ENCODE measurements at places on chromosomes 3 and 15. TPM values are rescaled to one million over a fixed set of nuclear protein-coding genes. Genes with fewer than 3 reads are reported as not detected.

Gene FGF7
- 7.2 TPM for total RNA-seq

- DNase-seq: no peak
Measured at GRCh38 chr15:50055332-50055731, 63.7 kb downstream of the ATP8B4 start.

GRCh38 chr15:71272932-71273331 is 157.7 kb downstream of the THSD4 start:
- no peak for DNase-seq

DNA sequence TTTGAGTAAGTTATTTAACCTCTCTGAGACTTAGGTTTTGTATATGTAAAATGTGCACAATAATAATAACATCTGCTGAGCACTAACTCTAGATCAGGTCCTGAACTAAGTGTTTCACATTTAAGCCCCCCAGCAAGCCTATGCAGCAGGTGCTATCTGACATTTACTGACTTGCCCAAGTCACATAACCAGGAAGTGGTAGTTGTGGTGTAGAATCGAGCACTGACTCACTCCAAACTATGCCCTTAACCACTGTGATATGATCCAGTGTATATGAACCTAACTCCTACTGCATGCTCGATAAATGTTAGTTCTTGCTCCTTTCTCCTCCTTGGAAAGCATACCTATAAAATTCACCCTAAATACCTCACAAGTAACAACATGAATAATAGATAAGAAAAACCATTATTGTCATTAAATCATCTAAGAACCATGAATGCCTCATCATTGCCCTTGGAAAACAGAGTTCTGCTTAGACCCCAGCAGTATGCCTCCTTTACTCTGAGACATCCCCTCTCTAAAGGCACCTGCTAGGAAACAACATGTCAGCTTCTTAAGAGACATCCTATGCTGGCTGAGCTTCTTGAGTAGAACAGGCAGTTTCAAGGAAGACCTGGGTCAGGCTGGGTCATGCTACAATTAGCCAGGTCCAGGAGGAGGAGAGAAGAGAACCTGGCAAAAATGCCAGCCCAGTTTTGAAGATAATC is 3.0 kb upstream of the SHC4 start:
- DNase-seq: no peak

Gene STARD5
- total RNA-seq: 1.3 TPM

GRCh38 chr3:127072221-127072771 is 89.4 kb downstream of the PLXNA1 start:
- peak; percentile 68 for DNase-seq

- DNase-seq: no peak
Measured at GRCh38 chr3:111610612-111611054, 15.5 kb upstream of the ZBED2 start.

- no peak for DNase-seq
Measured at GRCh38 chr3:150144191-150144708, 173.6 kb upstream of the PFN2 start.

Gene BMF
- 1.1 TPM for total RNA-seq

GRCh38 chr15:71192816-71193215 is 77.5 kb downstream of the THSD4 start:
- DNase-seq: no peak

Gene RAB6B
- 42.4 TPM for total RNA-seq

DNA sequence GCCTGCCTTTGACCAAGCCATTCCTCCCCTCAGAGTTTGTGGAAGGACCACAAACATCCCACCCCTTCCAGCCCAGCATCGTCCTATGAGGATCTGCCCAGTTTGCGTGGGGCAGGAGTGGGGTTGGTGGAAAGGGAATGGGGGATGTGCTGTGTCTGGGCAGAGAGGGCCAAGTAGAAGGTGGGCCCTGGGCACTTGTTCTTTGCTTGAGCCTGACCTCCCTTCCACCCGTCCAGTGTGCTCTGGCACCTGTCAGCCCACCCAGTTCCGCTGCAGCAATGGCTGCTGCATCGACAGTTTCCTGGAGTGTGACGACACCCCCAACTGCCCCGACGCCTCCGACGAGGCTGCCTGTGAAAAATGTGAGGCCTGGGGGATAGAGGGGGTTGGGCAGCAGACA is 10.3 kb downstream of the SPINT1 start:
- no peak for DNase-seq

DNA sequence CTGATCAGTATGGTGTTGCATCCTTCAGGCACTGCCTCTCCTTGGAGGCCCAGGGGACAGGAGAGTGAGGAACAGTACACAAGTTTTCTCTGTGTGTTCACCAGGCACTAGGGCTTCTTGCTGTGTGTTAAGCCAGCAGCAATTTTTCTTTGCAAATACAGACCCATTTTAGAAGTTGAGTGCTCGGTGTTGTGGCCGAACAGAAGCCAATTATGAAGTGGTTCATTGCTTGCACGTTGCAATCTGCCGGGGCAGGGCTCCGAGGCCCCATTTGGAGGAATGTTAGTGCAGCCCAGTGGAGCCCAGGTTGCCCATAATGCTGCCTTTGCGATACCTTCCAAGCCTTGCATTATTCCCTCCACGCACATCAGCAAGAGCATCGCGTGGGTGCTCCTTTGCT is 51.0 kb downstream of the EPHB1 start:
- peak; percentile 14 for DNase-seq

DNA sequence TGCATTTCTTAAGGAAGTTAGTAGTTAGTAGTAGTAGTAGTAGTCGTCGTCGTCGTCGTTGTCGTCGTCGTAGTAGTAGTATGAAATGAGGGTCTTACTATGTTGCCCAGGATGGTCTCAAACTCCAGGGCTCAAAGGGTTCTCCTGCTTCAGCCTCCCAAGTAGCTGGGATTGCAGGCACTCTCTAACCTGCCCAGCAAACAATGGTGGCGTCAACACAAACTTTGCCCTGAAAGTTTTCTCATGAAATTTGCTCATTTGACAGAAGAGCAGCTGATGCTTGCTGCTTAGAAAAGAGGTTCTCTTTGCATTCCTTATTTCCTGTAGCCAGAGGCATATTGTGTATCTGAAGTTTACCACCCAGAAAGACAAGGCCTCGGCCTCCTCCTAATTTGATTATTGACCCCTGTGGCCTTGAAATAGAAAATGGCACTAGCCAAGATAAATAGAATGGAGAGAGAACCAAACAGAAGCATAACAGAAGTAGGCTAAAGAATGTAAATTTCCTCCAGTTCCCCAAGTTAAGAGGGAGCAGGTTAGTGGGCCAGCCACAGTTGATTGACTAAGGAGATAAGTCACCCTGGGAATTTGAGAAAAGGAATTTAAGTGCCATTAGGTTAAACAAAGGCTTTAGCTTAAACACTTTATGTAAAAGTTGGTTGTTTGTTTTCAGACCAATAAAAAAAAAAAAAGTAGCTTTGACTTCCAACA is 166.2 kb upstream of the ROBO2 start:
- DNase-seq: no peak

DNA sequence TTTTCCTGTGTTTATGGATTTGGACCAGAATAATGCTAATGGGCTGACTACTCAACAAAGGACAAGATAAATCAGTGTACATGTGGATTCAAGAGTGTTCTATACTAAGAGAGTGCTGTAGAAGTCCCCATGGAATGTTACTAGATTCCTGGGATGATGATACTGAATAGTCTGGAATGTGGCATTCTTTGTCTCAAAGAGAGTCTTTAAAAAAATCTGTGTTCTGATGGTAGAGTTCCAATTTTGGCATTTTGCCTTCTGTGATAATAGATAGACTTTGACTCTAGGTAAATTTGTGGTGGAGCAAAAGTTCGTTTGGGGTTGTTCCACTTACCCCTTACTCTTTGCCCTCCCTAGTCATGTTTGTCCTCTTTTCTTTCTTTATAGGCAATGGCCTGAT is 43.7 kb downstream of the NMD3 start:
- no peak for DNase-seq

- DNase-seq: no peak
Measured at GRCh38 chr3:95226437-95226836, 1163.6 kb downstream of the NSUN3 start.

DNA sequence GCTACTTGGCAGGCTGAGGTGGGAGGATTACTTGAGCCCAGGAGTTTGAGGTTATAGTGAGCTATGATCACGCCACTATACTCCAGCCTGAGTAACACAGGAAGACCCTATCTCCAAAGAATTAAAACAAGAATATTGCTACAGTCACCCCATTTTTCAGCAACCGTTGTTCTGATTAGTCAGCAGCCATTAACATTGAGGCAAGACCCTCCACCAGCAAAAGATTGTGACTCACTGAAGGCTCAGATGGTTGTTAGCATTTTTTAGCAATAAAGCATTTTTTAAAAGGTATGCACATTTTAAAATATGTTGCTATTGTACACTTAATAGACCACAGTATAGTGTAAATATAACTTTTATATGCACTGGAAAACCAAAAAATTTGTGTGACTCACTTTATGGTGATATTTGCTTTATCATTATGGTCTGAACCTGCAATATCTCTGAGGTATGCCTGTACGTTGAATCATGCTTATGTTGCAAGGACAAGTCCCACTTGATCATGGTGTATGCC is 492.6 kb downstream of the SQOR start:
- DNase-seq: no peak

Gene SEMA7A
- total RNA-seq: 1.5 TPM

- no peak for DNase-seq
Measured at GRCh38 chr15:74192751-74193150, 9.8 kb downstream of the STRA6 start.

DNA sequence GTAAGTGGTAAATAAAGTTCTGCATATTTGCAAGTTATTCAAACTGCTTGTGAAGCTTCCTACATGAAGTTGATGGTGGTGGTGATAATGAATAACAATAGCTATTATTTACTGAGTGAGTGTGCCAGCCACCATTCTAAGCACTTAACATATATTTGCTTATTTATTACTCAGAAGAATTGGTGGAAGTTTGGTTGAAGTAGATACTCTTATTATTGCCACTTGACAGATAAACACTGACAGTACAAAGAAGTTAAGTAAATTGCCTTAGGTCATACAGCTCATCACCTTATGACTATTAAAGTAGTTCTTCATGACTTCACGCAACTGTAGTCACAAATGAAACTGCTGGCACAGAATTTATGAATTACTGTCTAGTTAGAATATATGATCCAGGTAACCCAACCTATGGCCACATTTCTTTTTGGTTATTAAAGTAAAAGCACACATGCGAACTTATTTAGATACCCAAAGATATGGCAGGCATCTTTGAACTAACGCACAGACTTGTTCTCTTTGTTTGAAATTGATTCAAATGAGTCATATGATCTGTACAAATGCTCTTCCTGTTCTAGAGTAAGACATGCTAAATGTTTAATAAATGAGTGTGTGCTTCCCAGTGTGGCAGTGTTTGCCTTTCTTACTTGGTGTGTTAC is 99.8 kb upstream of the NR2F2 start:
- DNase-seq: no peak

DNA sequence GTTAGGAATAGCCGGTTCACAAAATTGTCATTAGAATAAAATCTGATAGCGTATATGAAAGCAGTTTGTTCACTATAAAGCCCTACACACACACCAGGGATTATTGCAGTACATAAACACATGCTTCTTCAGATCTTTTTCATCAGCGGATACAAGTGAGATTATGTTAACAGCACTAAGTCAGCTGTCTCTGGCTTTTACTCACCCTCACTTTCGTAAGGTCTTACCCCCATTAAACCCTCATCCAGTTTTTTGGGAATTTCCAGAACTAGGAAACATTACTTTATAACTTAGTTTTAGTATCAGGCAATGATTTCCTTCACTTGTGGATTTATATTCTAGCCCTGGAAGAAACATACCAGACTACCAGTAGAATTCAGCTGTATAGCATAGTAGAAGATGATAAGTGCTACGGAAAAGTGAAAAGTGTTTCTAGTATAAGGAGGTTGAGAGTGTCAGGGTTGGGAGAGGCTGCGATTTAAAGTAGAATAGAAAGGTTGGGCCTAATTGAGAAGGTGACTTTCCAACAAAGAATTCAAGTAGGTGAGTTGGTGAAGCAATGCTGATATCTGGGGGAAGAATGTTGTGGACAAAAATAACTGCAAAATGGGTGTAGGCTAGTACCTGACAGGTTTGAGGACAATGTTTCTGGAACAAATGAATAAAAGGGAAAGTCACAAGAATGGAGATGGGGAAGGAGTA is 22.7 kb downstream of the TMEM207 start:
- DNase-seq: no peak

All from cardiac septum (tissue), 1 donor.